ENCODE measurements at places on chromosomes 4 and X.

DNA sequence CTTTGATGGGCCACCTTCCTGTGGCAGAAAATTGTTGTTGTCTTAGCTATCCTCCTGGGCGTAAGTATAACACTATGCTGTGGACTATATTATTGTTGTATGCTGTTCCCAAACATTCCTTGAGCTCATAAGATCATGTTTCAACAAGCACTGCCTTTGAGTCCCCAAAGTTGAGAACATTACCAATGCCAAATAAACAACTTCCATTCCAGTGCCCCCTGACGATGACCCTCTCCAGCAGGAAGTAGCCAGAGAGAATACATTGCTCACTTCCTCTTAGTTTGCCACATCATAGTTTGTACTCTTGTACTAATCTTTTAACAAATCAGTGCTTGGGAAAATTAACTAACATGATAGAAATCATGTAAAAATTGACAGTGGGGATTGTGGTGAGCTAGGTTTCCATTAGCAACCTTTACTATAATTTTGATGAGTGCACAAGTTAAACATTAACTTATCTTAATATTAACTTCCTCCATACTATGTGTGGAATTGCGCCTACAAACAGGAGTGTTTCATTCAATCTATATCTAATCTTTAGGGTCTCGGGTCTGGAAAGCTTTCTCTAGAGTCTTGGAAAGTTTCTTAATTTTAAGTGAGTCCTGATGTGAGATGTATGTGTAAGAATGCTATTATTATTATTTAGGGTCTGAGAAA lies 20.3 kb upstream of the DHX15 start:
- no peak for DNase-seq

- DNase-seq, result peak; percentile 13
Measured at GRCh38 chrX:149871940-149872339, 9.0 kb upstream of the MAGEA8 start.

GRCh38 chr4:135201081-135201480 lies 999.5 kb upstream of the PABPC4L start:
- DNase-seq, result peak; percentile 45

DNA sequence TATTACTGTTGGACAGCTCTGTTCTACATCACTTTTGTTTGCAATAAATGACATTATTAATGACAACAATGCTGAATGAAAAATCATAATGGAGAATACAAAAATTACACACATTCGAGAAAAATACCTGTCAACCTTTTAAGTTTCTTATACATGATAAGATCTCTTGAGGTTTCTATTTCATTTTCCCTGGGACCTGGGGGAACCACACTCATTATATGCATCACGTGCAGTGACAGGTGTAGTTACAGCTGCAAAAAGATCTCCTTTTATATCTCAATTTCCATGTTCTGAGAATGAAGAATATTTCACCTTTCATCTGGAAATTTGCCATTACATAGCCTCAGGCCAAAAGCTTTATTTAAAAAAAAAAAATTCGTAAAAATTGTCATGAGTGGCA lies 1347.0 kb upstream of the AGA start:
- DNase-seq, result no peak

DNA sequence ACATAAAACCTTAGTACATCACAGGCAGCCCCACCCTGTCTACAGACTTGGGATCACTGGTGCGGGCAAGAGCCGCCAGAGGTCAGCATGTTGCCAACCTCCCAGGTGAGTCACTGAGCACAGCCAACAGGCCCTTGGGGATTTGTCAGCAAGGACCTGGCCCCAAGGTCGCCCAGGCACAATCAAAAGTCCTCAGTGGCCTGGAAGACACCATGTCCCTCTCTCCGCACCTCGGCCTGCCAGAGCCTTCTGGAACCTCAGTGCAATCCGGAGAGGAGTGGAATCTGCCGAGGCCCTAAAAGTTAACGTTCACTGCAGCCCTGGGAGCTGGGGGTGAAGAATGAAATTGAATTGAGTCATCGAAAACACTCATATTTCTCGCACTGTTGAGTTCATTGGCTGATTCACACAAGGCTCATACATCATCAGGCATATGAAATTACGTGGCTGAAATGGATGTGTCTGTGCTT lies 74.3 kb downstream of the WFS1 start:
- DNase-seq, result peak; percentile 76

DNA sequence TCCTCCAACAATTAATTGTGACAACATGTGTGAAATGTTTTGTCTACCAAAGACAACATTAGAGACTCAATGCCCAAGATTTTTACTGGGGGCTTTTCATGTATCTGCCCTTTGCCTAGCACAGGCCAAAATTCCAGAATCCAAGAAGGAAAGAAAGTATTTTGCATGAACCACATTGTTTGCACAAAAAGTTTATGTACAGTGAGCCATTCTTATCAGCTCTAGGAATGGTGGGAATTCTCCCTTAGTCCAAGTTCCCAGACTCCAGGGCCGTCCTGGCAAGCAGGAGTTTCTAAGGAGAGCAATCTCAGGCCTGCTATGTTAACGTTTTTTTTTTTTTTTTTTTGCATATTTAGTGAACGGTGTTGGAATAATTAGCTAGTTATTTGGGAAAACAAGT lies 21.6 kb downstream of the GPRASP1 start:
- DNase-seq, result no peak

- DNase-seq, result no peak
Measured at GRCh38 chr4:9781343-9782135, at the start of gene DRD5. DRD5 (plus strand) TSS chr4:9781634; CDS start chr4:9782030, 396 bp downstream.

- no peak for DNase-seq
Measured at GRCh38 chr4:178823673-178824295, 1381.5 kb upstream of the AGA start.

- no peak for DNase-seq
Measured at GRCh38 chrX:32571579-32571978, 639.8 kb downstream of the DMD start.

GRCh38 chrX:153628665-153629064 lies 18.3 kb upstream of the DUSP9 start:
- no peak for DNase-seq

DNA sequence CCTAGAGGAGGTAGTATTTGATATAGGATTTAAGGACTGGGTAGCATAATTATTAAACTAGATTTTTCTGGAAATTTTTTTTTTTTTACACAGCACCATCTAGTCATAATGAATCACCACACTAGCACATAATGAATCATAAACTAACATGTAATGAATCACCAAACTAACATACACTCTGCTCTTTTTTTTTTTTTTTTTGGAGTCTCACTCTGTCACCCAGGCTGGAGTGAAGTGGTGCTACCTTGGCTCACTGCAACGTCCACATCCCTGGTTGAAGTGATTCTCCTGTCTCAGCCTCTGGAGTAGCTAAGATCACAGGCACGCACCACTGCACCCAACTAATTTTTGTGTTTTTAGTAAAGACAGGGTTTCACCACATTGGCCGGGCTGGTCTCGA lies 92.5 kb downstream of the FAM13A start:
- DNase-seq, result peak; percentile 53

GRCh38 chr4:169050284-169050683 lies 40.2 kb upstream of the CBR4 start:
- DNase-seq, result no peak
